ENCODE measurements at places on chromosomes 16 and 17. TPM values are rescaled to one million over a fixed set of nuclear protein-coding genes. Genes with fewer than 3 reads are reported as not detected.

The SYT17 gene
- 0.21 TPM for polyA plus RNA-seq

The PDILT gene
- polyA plus RNA-seq = not detected

The GINS2 gene
- 5.1 TPM for polyA plus RNA-seq

The MYH2 gene
- polyA plus RNA-seq = not detected

The TMEM106A gene
- polyA plus RNA-seq = 4.5 TPM

Measured in AG04450 (cell line).